ENCODE measurements at places on chromosomes 1 and 21.

DNA sequence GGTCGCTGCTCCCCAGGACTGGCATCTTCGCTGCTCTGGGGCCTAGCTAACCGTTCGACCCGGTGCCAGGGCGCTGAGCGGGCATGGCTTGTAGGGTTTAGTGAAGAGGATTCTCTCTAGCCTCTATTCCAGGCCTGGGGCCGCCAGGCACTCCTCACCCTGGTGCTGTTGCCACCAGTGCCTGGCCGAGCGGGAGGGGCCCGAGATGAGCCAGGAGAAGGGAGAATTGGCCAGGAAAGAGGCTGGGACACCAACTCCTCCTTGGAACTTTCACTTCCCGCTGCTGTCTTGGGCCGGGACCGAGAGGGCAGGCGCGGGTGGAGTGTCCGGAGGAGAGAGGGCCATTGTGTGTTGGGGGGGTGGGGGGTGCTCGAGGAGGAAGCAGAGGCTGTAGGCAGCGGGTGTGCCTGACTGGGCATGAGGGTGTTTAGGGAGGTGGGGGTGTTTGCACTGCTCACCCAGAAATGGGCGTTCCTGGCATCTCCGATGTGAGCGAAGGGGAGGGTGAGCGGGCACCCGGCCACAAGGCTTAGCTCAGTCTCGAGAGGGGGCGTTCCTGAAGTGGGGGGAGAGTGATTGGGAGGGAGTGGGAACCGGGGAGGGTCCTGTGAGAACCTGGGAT lies 772 bp downstream of the ADAM15 start:
- ATAC-seq = peak; percentile 21

DNA sequence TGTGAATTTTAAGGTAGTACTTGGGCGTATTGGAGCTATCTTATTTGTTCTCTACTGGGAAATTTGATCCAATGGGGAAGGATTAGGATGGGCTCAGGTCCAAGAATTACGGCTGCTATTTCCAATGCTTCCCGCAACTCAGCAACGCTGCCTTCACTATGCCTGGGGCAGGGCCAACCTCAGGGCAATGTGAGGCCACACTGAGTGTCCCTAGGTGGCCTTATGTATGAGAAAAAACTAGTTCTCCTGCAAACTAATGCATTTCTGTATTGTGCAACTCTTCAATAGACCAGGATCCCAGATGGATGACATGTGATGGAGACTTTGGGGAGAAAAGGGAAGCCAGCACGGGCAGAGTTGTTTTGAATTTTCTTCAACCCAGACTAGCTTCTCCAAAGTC lies 168.1 kb downstream of the DUSP10 start:
- ATAC-seq = no peak

DNA sequence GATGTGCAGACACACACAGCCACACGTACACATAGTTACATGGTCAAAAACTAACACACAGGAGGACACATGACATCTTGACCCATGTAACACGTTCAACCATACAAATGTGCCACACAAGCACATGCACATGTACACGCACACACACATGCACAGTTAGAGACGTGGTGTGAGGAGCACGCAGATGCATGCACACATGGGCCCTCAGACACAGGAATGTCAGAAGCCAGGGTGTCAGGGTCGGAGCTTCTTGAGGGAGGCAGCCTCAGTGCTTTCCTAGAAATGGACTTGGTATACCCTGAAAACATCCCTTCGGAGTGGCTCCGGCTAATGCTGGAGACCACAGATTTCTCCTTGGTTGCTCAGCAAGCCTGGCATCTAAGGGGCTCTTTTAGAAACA lies 114.3 kb downstream of the DMRTB1 start:
- no peak for ATAC-seq

GRCh38 chr1:204319462-204319861 lies 40.3 kb downstream of the PLEKHA6 start:
- peak; percentile 57 for ATAC-seq

GRCh38 chr1:37317870-37318467 lies 156.4 kb upstream of the ZC3H12A start:
- no peak for ATAC-seq

GRCh38 chr1:11944358-11944931 lies 9.9 kb downstream of the PLOD1 start:
- ATAC-seq = no peak

GRCh38 chr1:93348104-93348728 lies 2.5 kb downstream of the DR1 start:
- no peak for ATAC-seq

DNA sequence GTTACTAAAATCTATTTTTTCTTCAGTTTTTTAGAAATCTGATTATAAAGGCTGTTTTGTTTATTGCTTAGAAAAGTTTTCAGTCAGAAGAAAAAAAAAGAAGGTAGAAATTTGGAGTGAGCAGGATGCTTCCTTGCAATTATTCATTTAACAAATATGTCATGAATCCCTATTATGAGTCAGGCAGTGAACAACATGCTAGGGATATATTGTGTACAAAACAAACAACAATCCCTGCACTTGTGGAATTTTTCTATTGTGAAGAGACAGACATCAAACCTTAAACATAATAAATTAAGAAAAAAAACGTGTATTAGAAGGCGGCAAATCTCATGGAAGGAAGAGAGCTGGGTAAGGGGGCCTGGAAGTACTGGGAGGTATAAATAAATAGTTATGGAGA lies 664.1 kb upstream of the CAMK1G start:
- ATAC-seq = no peak

DNA sequence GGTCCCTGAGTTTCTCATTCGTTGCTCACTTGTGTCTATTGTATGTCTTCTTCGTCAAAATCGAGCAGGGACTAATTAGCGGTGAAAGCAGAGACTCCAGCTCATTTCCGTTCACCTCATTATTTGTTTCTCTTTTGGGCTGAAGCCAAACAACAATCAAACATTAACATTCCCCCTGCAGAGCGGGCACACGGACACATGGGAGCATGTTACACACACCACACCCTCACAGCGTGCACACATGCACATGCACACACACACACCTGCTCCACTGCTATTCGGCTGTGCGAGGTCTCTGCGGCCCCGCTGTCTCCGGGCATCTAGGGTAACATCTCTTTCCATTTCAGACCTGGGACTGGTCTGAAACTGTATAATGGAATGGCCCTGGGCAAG lies 58.5 kb upstream of the LRRC8D start:
- peak; percentile 24 for ATAC-seq
